ENCODE measurements at places on chromosomes 12 and 14. TPM values are rescaled to one million over a fixed set of nuclear protein-coding genes. Genes with fewer than 3 reads are reported as not detected.

Gene VRTN
- not detected for polyA plus RNA-seq

- no peaks in the 10 kb centered on the region for H3K36me3 ChIP-seq
- peaks cover 55% of the 10 kb centered on the region for H3K4me1 ChIP-seq
- peak overlapping the region; percentile 35 for H3K4me3 ChIP-seq
- no peaks in the 10 kb centered on the region for H3K27me3 ChIP-seq
Observed at GRCh38 chr12:124451637-124452243, 115.7 kb downstream of the NCOR2 start.

DNA sequence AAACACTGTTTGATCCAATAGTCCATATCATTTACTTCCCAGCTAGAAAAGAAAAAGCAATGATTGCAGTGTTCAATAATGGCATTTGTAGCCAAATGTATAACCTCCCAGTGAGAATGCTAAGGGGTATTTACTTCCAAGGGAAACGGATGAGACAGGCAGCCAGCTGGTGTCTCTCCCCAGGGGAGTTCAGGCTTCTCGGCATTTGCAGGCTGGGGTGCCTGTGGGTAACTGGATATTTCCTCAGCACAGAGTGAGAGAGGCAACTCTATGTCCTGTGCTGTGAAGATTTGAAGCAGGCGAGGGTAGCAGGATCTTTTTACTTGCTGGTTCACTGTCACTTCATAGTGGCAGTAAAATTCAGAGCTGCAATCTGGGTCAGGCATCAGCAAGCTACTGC is 1455.6 kb upstream of the TMEM132C start:
- H3K36me3 ChIP-seq, result no peaks in the 10 kb centered on the region
- DNase-seq, result no peak
- H3K4me1 ChIP-seq, result no peaks in the 10 kb centered on the region

DNA sequence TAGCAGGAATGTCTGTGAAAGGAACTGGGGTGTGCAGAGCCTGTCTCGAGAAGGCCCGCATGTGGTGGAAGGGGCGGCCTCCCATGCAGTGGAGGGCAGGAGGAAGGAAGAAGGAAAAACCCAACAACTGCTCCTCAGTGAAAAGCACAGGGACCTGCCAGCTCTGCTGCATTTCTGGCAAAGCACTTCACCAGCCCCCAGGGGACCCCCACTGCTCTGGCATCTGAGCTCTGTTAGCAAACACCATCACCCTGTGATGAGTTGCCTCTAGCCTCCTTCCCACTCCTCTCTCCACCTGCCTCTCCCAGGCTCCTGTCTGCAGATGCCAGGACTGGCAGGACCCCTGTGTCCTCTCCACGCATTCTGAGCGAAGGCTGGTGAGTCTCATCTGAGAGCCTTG is 69.0 kb upstream of the DDX11 start:
- H3K27me3 ChIP-seq, result no peaks in the 10 kb centered on the region
- no peak for DNase-seq
- no peaks in the 10 kb centered on the region for H3K36me3 ChIP-seq
- no peak overlapping the region for H3K4me3 ChIP-seq
- H3K27ac ChIP-seq, result no peak overlapping the region
- H3K4me1 ChIP-seq, result no peaks in the 10 kb centered on the region

Gene GRIN2B
- polyA plus RNA-seq, result 0.03 TPM

GRCh38 chr14:69001375-69001774 is 22.3 kb upstream of the ACTN1 start:
- no peak for DNase-seq
- H3K36me3 ChIP-seq, result no peaks in the 10 kb centered on the region

GRCh38 chr14:73753887-73754795 is 40.0 kb upstream of the PNMA1 start:
- peak overlapping the region; percentile 98 for H3K27ac ChIP-seq
- peaks cover 74% of the 10 kb centered on the region for H3K4me1 ChIP-seq
- peak overlapping the region; percentile 79 for H3K4me3 ChIP-seq
- DNase-seq, result peak; percentile 84
- no peaks in the 10 kb centered on the region for H3K27me3 ChIP-seq
- no peaks in the 10 kb centered on the region for H3K36me3 ChIP-seq

DNA sequence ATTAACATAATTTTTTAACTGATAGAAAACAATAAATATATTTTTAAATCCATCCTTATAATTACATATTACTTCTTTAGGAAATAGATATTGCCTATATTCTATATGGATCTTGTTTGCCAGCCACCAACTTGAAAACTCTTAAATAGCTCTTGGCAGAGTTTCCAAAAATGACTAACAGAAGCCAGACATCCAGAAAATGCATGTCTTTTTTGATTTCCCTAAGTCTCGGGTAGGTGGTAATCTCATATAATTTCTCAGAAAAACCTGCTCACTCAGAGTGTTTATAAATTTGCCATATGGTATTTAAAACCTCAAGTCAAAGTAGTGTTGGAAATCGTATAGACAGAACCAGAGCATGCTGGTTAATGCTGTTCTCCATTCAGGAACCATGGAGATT is 360.4 kb upstream of the FOXG1 start:
- no peak overlapping the region for H3K4me3 ChIP-seq
- no peak for DNase-seq
- no peaks in the 10 kb centered on the region for H3K36me3 ChIP-seq
- no peaks in the 10 kb centered on the region for H3K4me1 ChIP-seq
- H3K27ac ChIP-seq, result no peak overlapping the region
- H3K27me3 ChIP-seq, result no peaks in the 10 kb centered on the region

DNA sequence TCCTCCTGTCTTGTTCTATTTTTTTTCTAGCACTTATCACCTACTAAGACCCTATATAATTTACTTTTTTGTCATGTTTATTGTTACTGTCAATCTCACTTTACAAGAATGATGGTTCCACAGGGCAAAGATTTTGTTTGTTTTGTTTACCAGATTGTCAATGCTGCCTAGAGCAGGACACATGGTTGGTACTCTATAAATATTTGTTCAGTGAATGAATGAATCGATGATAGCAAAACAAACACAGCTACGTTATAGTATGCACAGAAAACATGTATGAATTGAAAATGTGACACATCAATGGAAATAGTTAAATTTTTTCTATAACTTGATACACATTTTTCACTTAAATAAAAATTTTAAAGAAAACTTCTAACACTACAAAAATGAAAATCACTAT is 67.1 kb upstream of the KRR1 start:
- H3K4me1 ChIP-seq, result peaks cover 2% of the 10 kb centered on the region
- DNase-seq, result no peak
- H3K27me3 ChIP-seq, result peaks cover 6% of the 10 kb centered on the region
- no peaks in the 10 kb centered on the region for H3K36me3 ChIP-seq
- no peak overlapping the region for H3K27ac ChIP-seq
- no peak overlapping the region for H3K4me3 ChIP-seq

GRCh38 chr12:6819106-6820030 is 2.3 kb upstream of the GPR162 start:
- peaks cover 72% of the 10 kb centered on the region for H3K27me3 ChIP-seq
- H3K4me3 ChIP-seq, result no peak overlapping the region
- H3K36me3 ChIP-seq, result no peaks in the 10 kb centered on the region
- H3K27ac ChIP-seq, result no peak overlapping the region
- DNase-seq, result no peak

- H3K27me3 ChIP-seq, result no peaks in the 10 kb centered on the region
- DNase-seq, result no peak
- H3K27ac ChIP-seq, result no peak overlapping the region
Observed at GRCh38 chr12:115204957-115205754, 521.2 kb upstream of the TBX3 start.

DNA sequence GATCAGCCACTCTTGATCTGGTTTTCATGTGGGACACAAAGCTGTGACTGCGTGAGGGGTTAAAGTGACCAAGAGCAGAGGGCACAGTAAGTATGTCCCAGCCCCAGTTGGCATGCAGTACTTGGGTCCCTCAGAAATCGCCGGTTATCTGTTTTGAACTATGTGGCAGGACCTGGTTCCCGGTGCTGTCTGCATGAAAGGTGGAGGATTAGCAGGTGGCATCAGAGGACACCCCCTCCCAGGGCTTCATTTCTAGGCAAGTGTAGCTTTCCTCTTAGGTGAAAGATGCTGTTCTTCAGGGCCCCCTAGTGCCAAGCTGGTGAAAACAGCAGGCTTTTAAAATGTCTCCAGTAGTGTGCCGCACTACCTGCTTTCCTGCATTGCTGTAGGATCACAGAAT is 57.1 kb downstream of the ATG14 start:
- no peak overlapping the region for H3K27ac ChIP-seq
- H3K4me1 ChIP-seq, result peaks cover 10% of the 10 kb centered on the region
- DNase-seq, result peak; percentile 47
- H3K4me3 ChIP-seq, result no peak overlapping the region
- no peaks in the 10 kb centered on the region for H3K27me3 ChIP-seq

DNA sequence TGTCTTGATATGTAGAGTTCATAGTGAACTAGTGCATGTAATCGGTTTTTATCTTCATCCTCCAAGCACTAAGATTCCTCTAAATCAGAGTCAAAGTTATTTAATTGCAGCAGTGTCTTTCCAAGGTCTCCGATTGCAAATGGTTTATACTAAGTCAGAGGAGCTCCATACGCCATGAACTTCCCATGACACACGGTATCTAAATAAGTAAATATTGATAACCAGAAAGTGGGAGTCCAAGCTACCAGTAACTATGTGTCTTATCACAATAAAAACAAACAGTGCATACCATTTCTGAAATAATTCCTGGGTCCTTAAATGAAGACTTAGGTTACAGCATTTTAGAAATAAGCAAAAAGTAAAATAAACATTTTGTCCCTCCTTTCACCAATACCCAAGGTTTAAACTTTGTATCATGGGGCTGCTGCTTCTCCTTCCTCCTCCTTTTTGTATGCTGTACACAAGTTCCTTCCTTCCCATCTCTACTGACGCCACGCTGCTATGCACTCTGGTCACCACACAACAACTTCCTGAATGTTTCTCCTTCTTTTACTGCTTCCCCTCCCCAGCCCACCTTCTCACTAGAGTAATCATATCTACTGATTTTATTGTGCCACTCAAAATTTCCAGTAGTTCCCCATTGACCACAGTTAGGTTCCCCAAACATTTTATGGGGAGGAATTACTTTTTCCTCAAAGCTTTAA is 10.7 kb downstream of the NR1H4 start:
- H3K36me3 ChIP-seq, result no peaks in the 10 kb centered on the region
- H3K27ac ChIP-seq, result no peak overlapping the region
- H3K4me3 ChIP-seq, result no peak overlapping the region
- H3K4me1 ChIP-seq, result no peaks in the 10 kb centered on the region
- no peaks in the 10 kb centered on the region for H3K27me3 ChIP-seq
- DNase-seq, result no peak

DNA sequence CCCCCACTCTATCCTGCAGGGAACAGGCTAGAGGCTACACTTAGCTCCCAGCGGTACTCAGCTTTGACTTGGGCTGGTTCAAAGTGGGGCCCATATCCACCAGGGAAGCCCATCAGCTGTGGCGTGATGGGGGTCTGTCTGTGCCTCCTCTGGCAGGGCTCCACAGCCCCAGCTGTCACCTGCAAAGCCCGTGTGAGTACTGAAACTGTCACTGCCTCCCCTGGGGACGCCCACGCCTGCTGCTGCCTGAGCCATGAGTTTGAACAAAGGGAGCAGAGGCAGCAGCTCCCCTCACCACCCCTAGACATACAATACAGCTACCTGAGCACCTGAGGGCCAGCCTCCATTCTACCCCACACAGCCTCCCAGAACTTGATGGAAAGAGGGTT is 5.0 kb downstream of the REM2 start:
- no peaks in the 10 kb centered on the region for H3K36me3 ChIP-seq
- no peaks in the 10 kb centered on the region for H3K27me3 ChIP-seq
- H3K4me3 ChIP-seq, result peak overlapping the region; percentile 98
- DNase-seq, result peak; percentile 83
- peak overlapping the region; percentile 83 for H3K27ac ChIP-seq

- H3K27me3 ChIP-seq, result no peaks in the 10 kb centered on the region
- H3K36me3 ChIP-seq, result no peaks in the 10 kb centered on the region
- peak overlapping the region; percentile 18 for H3K4me3 ChIP-seq
- DNase-seq, result peak; percentile 19
- H3K27ac ChIP-seq, result peak overlapping the region; percentile 70
- H3K4me1 ChIP-seq, result peaks cover 21% of the 10 kb centered on the region
Observed at GRCh38 chr12:92297932-92298696, 152.5 kb upstream of the BTG1 start.
